ENCODE measurements at places on chromosomes 3 and 15.

DNA sequence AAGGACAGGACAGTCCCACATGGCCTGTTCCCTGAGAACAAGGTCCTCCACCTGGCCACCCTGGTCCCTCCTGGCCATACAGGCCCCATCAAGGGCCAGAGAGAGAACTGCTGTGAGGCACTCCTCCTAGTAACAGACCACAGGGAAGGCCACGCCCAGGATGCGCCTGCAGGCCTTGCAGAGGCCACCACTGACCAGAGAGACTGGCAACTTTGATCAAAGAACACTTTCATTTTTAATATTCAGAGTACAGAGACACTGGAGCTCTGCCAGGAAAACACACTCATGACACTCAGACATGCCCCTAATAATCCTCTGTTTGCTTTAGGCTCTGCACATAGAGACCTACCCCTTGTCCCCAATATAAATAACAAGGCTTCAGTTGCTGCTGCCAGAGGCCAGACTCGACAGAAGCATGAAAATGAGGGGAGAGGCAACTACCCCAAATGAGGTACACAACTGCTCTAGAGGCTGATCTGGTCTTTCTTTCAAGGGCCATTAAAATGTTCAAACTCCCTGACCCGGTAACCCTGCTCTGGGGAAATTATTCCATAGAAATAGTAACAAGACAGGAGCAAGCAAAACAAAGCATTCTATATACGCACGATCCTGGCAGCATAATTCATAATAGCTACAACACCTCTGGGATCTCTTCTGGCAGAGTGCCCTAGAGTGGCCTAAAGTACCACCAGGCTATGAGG lies 44.8 kb downstream of the CCDC12 start:
- DNase-seq = no peak

GRCh38 chr15:56056626-56057025 lies 63.2 kb upstream of the NEDD4 start:
- DNase-seq = no peak

DNA sequence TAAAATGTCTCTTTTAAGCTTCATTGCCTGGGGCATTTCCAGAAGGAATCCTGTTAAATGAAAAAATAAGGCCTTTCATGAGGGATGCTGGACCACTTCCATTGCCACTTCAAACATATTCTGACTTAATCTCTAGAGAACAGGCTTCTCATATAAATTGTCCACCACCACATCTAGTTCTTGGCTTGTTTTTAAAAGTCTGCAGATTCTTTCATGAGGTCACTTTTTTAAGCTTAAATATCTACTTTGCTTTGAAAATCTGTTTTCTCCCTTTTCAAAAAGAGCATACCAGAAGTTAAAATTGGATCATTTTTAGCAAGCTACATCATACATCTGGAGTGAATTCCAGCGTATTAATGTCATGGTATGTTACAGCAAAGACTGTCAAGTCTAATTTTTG lies 131.6 kb downstream of the C3orf70 start:
- no peak for DNase-seq

- no peak for DNase-seq
Measured at GRCh38 chr3:144923046-144923775, 951.6 kb downstream of the DIPK2A start.

DNA sequence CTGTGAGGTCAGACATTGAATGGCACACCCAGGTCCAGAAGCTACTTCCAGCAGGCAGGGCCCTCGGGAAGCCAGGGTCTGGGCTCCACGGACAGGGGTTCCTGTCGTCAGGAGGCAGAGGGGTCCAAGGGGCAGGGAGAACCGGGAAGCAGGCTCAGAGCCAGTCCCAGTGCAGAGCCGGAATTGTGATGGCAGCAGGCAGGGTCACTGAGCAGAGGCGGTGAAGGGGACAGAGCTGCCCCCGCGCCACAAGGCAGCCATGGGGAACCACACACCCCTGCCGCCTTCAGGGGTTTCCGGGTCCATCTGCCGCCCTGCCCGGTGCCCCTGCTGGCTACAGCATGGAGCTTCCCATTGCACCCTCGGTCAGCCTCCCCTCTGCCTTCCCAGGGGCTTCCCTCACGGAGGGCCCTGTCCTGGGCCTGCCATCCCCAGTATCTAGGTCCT lies 136.9 kb downstream of the NSMCE3 start:
- no peak for DNase-seq

DNA sequence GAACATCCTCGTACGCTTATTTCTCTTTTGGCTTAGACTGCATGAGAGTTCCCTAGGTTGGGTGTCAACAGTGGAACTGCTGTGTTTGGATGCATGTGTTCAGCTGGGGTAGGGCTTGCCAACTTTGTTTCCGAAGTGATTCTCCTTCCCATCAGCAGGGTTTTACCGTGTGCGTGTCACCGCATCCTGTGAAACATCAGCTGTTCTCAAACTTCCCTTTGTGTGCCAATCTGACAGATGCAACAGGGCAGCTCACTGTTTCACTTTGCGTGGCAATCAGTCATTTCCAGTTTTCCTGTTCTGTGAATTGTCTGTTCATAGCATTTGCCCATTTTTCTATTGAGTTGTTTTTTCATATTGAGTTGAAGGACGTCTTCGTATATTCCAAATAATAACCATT lies 218.8 kb downstream of the VPS13C start:
- DNase-seq = no peak

GRCh38 chr3:177426878-177427495 lies 229.7 kb upstream of the TBL1XR1 start:
- peak; percentile 15 for DNase-seq

DNA sequence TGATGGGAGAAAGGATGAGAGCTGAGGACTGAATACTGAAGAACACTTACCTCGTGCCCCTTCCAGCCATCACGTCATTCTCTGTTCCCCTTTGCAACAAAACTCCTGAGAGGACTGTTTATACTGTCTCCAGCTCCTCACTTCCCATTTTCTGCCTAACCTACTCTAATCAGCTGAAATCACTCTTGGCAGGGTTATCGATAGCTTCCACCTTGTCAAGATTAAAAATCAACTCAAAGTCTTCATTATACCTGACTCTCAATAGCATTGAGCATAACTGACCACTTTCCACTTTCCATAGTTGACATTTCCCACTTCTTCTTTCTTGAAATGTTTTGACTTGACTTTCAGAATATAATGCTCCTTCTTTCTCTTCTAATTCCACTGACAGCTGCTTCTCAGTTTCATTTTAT lies 4.3 kb downstream of the BTBD1 start:
- DNase-seq = no peak

DNA sequence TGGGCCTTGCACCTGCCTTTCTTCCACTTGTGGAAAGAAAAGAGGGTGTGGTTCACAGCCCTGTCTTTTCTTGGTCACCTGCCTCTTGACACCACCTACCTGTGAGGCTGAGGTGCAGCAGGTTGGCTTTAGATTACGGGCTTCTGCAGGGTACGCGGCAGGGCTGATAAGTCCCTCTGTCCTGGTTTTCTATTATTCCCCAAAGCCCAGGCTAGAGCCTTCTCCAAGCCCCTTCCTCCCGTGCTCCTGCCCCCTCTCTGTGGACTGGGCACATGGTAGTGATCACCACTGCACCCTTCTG lies 44.8 kb upstream of the HACD2 start:
- no peak for DNase-seq

DNA sequence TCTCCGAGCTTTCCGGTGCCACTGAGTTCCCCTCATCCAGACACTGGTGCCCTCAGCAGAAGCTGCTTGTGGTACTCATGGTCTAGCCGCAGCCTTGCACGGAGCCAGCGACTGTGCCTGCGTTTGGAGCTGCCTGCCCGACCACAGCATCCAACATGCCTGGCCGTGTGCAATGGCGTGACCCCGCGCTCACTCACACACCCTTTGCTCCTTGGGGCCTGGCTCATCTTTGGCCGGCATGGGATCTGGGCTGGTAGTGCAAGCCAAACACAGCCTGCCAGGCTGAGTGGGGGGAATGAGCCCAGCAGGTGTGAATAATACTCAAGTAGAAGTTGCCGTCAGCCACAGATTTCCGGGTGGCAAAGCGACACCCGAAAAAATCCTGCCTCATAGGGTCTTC lies 1178.7 kb upstream of the GBE1 start:
- no peak for DNase-seq

- no peak for DNase-seq
Measured at GRCh38 chr15:99148851-99149276, 44.0 kb downstream of the SYNM start.

GRCh38 chr3:62214850-62215249 lies 158.5 kb downstream of the FEZF2 start:
- DNase-seq = no peak

DNA sequence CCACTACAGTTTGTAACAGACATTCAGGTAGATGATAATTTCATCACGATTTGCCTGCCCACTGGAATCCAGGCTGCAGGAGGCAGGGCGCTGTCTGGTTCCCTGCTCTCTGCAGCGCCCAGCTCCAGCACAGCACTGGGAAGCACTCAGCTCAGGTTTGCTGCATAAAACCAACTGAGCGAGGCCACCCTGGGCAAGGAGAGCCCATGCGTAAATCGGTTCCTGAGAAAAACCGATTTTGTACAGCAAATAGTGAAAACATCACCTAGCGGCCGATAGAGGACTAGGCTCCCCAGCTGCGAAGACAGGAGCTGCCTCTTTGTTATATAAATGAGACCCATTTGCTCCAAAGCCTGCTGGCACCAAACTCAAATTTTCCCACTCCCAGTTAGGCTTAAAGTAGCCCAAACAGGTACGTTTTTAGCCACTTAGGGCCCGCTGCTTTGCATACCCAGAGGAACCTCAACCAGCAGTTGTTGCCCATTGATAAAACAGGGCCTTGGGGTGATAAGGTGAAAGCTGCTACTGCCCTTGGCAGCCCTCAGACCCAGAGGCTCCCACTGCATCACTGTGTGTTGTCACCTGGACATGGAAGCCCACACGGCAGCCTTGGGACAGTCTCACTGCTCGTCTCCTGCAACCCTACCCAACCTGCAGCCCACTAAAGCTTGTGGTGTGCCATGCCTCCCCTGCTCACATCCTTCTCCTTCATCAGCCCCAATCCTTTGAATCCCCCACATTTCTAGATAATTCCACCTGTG lies 47.5 kb downstream of the ALDH1L1 start:
- no peak for DNase-seq

- no peak for DNase-seq
Measured at GRCh38 chr3:30428251-30428650, 178.2 kb upstream of the TGFBR2 start.

- no peak for DNase-seq
Measured at GRCh38 chr15:73993211-73993994, 1.1 kb upstream of the PML start.

DNA sequence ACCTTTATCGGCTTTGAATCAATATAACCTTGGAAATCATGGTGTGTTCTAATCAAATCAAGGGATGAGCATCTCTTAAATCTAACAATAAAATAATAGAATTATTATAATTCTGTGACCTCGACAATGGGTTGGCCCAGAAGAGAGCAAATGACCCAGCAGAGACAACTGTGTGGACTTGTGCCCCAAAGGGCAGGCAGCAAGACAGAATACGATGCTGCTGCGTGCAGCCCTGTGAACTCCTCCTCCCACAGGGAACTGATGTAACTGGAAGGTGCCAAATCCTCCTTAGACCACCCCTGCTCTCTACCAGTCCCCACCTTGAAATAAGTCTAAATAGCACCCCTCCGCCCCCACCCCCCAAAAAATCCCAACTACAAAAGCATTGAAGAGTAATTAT lies 50.7 kb upstream of the ACAN start:
- DNase-seq = no peak

GRCh38 chr3:141930801-141931200 lies 54.4 kb downstream of the ATP1B3 start:
- no peak for DNase-seq

- no peak for DNase-seq
Measured at GRCh38 chr3:140284372-140284771, 349.4 kb downstream of the CLSTN2 start.

- DNase-seq = no peak
Measured at GRCh38 chr3:30768046-30768445, 126.4 kb downstream of the GADL1 start.

- no peak for DNase-seq
Measured at GRCh38 chr15:82951472-82952157, 905 bp downstream of the HOMER2 start.

DNA sequence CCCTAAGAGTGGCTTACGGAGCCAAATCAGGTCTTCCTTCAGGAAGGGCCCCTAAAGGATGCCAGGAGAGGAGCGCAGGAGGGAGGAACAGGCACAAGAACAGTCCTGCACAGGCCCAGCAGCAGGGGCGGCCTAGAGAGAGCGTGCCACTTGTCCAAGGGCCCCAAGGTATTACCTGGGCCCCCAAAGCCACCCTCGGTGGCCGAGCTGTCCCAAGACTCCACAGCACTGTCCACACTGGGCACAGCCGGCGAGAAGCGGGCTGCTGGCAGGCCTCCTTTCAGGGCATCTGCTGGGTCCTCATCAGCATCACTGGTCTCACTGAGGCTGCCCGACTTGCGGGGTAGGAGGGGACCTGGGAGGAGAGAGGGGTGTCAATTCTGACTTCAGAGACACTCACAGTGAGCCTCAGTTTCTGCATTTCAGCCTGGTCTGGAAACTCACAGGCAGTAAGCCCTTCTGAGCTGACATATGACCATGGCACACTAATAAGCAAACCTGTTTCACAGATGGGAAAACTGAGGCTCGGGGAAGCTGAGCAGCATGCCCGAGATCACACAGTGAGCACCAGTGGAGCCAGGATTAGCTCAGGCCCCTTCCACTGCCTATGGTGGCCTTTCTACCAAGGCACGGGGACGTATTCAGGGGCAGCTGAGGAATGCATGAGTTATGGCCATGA lies 33.4 kb downstream of the GRIP2 start:
- no peak for DNase-seq

DNA sequence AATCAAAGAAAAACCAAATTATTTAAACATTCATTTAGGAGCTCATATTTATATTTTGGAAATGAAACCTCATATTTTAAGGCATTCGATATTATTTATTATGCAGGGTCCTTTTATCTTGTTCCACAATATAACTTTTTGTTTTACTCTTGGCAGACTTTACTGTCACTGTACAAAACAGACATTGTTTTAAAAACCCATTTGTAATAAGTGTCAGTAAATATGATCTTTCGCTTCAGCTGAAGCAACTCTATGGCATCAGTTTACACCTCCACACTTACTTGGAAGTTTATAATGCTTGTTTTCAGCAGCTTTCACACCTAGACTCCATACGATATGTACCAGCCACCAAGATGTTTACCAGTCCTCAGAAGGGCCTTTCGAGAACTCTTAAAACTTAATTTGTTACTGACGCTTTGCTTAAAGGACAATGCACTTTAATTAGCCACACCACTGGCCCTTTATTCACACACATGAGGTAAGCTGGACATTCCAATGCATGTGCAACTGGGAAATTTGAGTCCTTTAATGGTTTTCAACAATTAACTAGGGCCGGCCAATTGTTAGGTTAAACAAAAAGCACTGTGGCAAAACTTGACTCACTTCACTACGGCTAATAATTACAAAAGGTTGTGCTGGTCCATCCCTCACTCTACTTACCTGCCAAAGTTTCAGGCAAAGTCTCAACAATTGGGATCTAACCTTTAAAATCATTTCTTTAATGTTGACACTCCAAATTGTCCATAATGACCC lies 16.7 kb downstream of the WWTR1 start:
- DNase-seq = no peak
